GM23248 (cell line): ENCODE measurements at places on chromosomes 6 and 20. TPM values are rescaled to one million over a fixed set of nuclear protein-coding genes. Genes with fewer than 3 reads are reported as not detected.

RIMS1 gene
- 9.7 and 10.6 TPM in 2 replicates for total RNA-seq

- no peaks in the 10 kb centered on the region for H3K27me3 ChIP-seq
- DNase-seq = peak; percentile 97
- H3K27ac ChIP-seq = peak overlapping the region; percentile 77
- H3K4me1 ChIP-seq = peaks cover 66% of the 10 kb centered on the region
- H3K36me3 ChIP-seq = no peaks in the 10 kb centered on the region
These were observed 36.0 kb downstream of the STK35 start for GRCh38 chr20:2137552-2138201.

GRCh38 chr6:167669870-167670802, 156.6 kb upstream of the AFDN start:
- no peaks in the 10 kb centered on the region for H3K27me3 ChIP-seq
- no peak overlapping the region for H3K27ac ChIP-seq
- H3K36me3 ChIP-seq = no peaks in the 10 kb centered on the region
- H3K4me1 ChIP-seq = no peaks in the 10 kb centered on the region

DNA sequence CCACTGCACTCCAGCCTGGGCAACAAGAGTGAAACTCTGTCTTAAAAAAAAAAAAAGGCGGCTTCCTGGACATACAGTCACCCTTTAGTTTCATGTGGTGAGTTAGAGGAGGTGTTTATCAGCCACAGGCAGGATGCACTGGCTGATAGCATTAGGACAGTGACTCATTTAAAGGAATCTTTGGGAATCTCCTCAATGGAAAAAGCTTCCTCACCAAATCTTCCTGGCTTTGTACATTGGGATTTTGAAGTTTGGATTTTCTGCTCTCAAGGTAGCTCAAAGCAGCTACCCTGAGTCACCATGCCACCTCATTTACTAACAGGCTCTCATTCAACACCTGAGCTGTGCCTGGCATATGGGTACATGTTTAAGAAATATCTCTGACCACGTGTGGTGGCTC, 20.2 kb downstream of the PRPH2 start:
- H3K36me3 ChIP-seq = no peaks in the 10 kb centered on the region
- no peak overlapping the region for H3K4me3 ChIP-seq
- no peak overlapping the region for H3K27ac ChIP-seq
- no peaks in the 10 kb centered on the region for H3K27me3 ChIP-seq

- H3K4me3 ChIP-seq = no peak overlapping the region
- DNase-seq = no peak
- no peaks in the 10 kb centered on the region for H3K4me1 ChIP-seq
- H3K27ac ChIP-seq = no peak overlapping the region
- no peaks in the 10 kb centered on the region for H3K27me3 ChIP-seq
These were observed 67.9 kb downstream of the GMPR start for GRCh38 chr6:16306334-16306733.

DNA sequence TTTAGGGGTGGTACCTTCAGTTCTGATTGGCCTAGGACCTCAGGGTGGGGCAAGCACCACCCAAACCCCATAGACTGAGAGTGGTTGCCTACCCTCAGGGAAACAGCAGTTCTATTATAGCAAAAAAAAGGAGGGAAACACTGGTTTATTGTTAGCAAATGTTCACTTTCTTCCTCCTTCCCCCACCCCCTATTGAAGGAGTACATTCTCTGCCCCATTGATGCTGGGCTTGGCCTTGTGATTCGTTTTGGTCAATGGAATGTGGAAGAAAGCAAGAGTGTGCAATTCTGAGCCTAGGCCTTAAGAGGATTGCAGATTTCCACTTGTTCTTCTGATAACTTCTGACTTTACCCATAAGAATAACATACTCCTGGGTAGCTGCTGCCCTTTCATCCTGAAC, 255.8 kb downstream of the NFATC2 start:
- no peaks in the 10 kb centered on the region; the same call in 1 of the 2 replicates for H3K4me1 ChIP-seq
- no peak overlapping the region for H3K27ac ChIP-seq
- H3K36me3 ChIP-seq = no peaks in the 10 kb centered on the region
- H3K27me3 ChIP-seq = peaks cover 9% of the 10 kb centered on the region; the same call in 1 of the 2 replicates
- DNase-seq = no peak
